ENCODE measurements at places on chromosomes 12 and 14.

DNA sequence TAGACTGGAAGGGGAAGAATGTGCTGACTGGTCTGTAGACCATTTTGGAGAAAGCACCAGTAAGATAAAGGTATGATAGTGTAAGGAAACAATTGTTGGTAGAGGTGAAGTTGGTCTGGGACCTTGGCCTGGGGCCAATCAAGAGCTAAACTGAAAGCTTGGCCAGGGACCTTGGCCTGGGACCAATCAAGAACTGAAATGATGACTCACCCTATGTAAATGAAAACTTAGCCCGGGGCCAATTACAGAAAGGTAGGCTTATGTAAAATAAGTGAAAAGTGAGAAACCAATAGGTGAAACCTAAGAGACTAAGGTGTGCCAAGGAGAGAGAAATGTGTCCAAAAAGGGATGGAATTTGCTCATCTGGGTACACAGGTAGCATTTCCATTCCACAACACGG, 776.0 kb downstream of the C12orf50 start:
- no peak for DNase-seq

- DNase-seq: no peak
These were observed 211.0 kb downstream of the TBX5 start for GRCh38 chr12:114194956-114195355.

- no peak for DNase-seq
These were observed 185.2 kb downstream of the CRADD start for GRCh38 chr12:93862424-93862823.

- peak; percentile 0 for DNase-seq
These were observed 704.3 kb upstream of the FLRT2 start for GRCh38 chr14:84825481-84826251.

DNA sequence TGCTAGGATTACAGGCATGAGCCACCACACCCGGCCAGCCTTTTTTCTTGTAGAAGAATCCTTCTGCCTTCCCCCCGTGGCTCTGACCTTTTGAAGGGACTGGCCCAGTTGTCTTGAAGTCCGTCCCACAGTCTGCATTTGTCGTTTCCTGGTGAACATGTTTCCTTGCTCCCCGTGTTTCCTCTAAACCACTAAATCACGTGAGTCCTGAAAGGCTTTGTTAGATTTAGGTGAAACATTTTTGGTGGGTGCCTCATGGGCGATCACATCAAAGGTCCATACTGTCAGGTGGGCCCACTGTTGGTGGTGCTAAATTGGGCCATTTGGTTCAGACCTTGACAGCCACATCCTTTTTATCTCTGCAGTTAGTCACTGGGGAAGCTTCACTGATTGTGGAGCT, 26.3 kb downstream of the MLXIP start:
- no peak for DNase-seq

DNA sequence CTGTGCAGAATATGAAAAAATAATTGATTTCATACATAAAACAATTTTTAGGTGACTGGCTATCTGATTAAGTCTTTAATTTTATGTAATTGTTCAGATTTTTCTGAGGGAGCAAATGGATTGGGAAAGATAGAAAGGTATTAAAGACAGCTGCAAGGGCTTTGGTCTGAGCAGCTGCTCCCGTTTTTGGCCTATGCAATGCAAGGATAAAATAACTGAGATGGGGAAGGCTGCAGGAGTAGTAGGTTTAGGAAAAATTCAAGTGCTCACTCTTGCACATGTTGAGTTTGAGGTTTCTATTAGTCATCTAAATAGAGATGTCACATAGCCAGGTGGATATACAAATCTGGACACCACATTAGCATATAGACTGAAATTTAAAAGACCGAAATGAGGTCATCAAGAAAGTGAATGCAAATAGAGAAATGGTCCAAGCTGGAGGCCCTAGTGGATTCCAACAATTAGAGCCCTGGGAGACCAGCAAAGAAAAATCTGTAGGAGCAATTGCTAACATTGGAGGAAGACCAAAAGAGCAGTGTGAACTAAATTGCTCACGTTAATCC, 144.0 kb downstream of the PPFIA2 start:
- DNase-seq: no peak

DNA sequence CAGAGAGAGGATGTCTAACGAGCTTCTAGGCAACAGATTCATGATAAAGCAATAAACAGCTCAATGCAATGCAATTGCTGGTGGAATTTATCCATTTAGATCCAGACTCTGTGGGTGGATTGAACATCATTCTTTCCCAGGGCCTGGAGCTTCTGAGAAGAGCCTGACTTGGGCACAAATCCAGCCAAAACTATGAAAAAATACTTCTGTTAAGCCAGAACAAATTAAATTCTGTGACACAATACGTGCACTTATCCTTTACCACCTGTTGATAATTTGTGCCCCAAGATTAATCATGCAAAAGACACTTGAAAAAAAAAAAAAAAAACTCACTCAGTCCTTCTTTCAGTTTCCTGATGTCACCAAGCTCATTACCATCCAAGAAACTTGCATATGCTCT, 446.0 kb upstream of the DCN start:
- no peak for DNase-seq

GRCh38 chr14:68692216-68692615, 100.7 kb downstream of the ZFP36L1 start:
- DNase-seq: no peak

GRCh38 chr12:67617629-67618028, 30.9 kb upstream of the DYRK2 start:
- no peak for DNase-seq

- DNase-seq: peak; percentile 64
These were observed 17.9 kb downstream of the HRK start for GRCh38 chr12:116863275-116863767.

- DNase-seq: no peak
These were observed 153.8 kb downstream of the BCL11B start for GRCh38 chr14:99118046-99118721.

DNA sequence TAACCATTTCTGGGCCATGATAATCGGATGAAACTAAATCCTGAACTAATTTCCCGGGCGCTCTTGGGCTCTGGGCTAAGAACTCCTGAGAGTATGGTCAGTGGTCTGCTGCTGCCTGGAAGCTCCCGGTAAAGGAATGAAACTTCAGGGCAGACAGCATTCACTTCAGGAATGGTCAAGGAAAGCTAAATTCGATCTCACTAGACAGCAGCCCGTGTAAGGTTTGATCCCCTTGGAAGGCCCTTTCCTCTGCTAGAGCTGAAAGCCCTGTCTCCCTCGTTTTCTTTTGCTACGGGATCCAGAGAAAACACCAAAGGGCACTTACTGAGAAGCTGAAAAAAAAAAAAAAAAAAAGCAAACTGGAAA, 680 bp downstream of the ASB8 start:
- DNase-seq: no peak

DNA sequence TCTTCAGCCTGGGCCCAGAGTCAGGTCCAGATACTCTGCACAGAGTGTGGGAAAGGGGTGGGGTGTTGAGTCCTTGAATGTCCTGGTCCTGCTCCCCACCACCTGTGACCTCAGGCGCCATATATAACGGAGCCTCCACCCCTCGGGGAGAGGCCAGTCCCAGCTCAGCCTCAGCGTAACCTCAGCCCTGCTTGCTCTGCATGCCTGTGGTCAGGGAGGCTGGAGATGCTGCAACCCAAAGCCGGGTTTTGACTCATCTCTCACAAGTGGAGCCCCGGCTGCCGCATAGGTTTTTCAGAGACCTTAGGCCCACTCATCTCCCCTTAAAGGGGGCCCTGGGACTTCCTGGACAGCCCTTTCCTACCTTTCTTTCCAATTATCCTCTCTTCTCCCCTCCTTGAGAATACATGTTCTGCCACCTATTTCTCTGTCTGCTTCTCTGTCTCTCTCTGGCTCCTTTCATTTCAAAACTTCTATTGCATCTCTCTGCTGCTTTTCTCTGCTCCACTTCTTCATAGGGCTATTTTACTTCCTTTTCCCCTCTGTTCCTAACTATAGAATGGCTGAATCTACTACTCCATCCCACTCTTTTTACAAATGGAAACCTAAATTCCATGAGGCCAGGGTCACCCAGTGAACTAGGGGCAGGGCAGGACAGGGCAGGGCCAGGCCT, 1.2 kb downstream of the ITGB7 start:
- no peak for DNase-seq

GRCh38 chr12:90390947-90391346, 564.0 kb downstream of the CCER1 start:
- no peak for DNase-seq

DNA sequence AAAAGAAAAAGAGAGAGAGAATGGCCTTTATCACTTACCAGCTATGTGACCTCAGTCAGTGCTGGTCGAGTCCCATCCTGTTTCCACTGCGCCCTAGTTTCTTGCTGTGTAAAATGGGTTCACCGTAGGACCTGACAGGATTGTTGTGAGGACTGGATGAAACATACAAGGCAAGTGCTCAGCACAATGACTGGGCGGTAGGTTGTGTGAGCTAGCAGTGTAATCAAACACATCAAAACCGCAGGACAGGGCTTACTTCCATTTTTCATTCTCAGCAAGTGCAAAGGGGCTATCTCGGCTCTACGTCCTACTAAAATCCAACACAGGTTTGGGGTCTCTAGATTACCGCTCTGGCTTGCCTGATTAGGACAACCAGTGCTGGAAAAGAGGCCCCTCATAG, 36.4 kb upstream of the ATXN2 start:
- no peak for DNase-seq

DNA sequence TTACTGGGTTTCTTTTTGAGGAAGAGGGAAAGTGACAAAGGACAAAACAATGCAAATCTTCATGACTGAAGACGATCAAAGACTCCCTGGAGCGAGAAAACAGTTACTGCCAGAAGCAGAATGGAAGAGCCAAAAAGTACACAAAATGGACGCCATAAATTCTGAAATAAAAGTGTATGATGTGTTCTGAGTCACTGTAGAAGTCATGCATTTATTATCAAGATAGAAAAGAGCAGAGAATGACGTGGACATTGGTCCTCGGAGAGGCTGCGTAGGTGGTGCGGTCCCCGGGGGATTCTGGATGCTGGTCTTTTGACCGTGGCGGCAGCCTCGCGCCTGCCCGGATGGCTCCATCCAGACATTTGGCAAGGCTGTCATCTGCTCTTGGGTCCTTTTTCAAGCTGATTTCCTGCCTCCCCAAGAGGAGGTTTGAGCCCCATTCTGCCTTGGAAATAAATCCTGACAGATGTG, 52.8 kb downstream of the C14orf132 start:
- DNase-seq: no peak

- DNase-seq: no peak
These were observed 7.7 kb downstream of the TBX5 start for GRCh38 chr12:114397978-114398881.

- no peak for DNase-seq
These were observed 713 bp upstream of the FBXL14 start for GRCh38 chr12:1595026-1595561.

DNA sequence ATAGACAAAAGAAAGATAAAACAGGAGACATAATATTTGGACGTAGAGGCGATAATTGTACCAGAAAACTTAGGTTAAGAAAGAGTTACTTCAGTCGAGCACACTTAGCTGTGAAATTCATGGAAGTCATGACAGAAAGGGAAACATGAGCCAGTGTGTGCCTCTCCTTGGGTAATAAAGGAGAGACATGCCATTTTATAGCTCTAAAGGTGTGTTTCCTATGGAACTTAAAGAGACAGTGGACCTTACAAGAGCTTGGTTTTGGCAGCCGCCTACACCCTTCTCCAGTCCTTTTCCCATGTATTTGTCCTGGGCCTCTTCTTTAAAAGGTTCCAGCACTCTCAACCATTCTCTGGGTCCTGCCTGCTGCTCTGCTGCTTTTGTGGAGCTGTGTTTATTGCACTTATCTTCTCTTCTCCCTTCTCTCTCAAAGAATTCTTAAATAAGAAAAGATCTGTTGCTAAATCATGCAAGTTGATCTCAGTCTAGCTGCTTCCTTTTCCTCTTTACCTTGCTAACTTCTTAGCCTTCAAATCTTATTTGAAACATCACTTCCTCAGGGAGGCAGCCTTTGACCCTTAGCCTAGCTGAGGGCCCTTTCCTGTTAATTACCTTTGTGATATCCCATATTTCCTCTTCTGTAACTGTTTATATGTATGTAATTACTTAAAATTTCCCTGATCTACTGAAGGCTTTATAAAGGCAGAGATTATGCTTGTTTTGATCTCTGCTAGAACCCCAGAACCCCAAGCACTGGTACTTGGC, 81.8 kb upstream of the EVL start:
- DNase-seq: no peak

DNA sequence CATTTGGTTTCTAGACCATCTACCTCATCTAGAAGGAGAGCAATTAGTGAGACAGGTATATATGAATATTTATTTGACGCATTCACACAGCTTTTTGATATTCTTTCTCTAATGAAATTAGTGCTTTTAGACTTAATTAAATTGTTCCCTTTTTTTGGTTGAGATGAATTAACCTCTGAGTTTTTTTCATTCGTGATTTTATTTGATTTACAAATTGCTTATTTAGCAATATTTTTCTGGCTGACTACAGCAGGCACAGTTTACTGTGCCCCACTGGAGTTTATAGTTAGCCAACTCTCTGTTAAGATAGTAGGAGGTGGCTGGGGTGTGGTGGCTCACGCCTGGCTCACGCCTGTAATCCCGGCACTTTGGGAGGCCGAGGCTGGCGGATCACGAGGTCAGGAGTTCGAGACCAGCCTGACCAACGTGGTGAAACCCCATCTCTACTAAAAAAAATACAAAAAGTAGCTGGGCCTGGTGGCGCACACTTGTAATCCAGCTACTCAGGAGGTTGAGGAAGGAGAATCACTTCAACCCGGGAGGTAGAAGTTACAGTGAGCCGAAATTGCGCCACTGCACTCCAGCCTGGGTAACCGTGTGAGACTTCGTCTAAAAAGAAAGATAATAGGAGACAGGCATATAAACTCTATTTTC, 16.7 kb downstream of the MDM2 start:
- DNase-seq: no peak

DNA sequence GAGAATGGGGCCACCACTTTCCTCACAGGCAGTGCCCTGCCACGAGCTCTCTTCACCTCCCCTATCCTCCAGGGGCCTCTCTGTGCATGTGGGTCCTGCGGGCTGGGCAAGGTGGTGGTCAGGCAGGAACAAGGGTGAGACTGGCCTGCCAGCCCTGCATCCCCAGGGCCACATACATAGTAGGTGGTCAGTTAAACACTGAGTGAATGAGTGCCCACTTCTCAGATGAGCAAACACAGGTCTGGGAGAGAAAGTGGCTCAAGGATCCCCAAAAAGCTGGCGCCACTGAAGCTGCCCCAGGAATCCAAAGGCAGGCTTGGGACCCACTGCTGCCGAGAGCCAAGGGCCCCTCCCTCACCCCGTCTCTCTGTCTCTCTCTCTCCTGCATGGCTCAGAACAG, 51.1 kb downstream of the CCNK start:
- DNase-seq: no peak

GRCh38 chr12:94207849-94208621, 59.7 kb downstream of the PLXNC1 start:
- no peak for DNase-seq

- DNase-seq: no peak
These were observed 3.0 kb downstream of the FOXJ2 start for GRCh38 chr12:8035440-8036010.

- no peak for DNase-seq
These were observed 1.4 kb downstream of the LETMD1 start for GRCh38 chr12:51049525-51049924.

GRCh38 chr12:71935594-71935993, 3.1 kb upstream of the TPH2 start:
- DNase-seq: no peak

Data from iPS DF 19.7 (cell line).